ENCODE measurements at places on chromosomes 13 and 19.
A peak's percentile ranks its signal among the peaks of the same experiment; 100 is the strongest.

- DNase-seq, result no peak
These were observed 5.3 kb upstream of the UQCR11 start for GRCh38 chr19:1610579-1610978.

DNA sequence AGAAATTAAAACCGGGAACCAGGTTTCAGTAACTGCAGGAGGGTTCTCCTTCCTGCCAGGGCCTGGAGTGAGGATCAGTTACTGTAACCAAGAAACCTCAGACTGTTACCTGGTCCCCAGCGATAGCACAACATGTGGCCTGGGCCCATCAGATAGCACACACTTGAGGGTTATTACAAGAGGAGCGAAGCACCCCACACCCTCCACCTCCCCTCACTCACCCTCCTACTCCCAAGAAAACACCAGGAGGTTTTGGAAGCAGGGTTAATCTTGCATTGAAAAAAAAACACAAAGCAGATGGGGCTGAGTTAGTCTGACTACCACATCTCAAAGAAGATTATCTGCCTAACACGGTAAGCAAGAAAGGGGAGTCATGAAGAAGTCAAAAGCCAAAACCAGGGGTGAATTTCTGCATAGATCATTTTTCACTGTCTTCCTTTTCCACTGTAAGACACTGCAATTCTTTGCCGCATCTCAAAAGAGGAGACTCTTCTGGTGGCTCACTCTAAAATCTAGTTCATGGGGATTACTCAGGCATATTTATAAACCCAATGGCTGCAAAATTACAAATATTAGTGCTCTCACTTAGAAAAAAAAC lies 75.9 kb upstream of the DOCK9 start:
- DNase-seq, result no peak

- DNase-seq, result peak; percentile 57
These were observed 27.5 kb downstream of the DPRX start for GRCh38 chr19:53659292-53659691.

GRCh38 chr19:50537769-50538230 lies 24.1 kb upstream of the ASPDH start:
- peak; percentile 68 for DNase-seq

DNA sequence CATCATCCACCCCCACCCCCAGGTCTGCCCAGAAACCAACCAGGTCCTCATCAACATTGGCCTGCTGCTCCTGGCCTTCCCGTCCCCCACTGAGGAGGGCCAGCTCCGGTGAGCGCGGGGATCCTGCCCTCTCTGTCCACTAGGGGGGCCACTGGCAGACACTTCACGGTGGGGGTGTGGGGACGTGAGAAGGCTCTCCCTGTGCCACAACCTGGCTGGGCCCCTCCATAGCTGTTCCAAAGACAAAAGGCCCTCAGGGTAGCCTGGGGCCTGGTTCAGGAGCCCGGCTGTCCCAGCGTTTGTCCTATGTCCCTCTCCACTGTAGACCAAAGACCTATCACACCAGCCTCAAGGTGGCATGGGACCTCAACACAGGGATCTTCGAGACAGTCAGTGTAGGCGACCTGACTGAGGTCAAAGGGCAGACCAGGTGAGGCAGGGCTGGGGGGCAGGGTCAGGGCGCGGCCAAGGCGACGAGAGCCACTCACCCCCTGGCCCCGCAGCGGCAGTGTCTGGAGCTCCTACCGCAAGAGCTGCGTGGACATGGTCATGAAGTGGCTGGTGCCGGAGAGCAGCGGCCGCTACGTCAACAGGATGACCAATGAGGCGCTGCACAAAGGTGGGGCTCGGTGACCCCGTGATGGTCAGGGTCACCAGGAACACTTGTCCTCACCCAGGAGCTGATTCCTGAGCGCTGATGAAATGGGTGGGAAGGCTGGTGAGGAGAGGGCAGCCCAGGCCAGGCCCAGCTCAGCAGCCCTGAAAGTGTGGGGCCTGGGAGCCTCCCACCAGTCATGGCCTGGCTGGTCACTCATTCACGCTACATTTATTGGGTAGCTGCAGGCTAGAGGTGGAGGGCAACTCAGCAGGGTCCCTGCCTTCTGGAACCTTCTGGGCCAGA lies 7.9 kb downstream of the DCAF15 start:
- no peak for DNase-seq

- no peak for DNase-seq
These were observed 18.4 kb upstream of the MYCBP2 start for GRCh38 chr13:77345150-77345780.

DNA sequence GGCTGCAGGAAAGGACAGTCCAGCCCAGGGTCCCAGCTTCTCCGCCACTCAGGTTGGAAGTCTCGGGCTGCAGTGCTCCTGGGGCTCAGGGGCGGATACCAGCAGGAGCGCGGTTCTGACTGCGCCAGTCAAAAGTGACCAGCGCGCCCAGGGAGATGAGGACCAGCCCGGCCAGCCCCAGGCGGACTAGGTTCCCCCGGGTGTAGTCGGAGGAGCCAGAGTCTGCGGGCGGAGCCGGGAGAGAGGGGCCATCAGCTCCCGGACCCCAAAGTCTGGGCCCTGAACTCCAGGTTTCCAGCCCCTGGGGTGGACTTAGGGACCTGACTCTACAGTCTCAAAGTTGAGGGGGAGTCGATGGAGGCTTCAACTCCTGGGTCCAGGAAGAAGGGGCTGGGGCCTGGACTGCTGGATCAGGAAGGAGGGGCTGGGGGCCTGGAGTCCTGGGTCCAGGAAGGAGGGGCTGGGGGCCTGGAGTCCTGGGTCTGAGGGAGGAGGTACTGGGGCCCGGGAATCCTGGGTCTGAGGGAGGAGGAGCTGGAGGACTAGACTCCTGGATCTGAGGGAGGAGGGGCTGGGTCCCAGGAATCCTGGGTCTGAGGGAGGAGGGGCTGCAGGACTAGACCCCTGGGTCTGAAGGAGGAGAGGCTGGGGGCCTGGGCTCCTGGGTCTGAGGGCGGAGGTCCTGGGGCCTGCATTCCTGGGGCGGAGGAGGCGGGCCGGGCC lies 5.3 kb downstream of the OSCAR start:
- no peak for DNase-seq

DNA sequence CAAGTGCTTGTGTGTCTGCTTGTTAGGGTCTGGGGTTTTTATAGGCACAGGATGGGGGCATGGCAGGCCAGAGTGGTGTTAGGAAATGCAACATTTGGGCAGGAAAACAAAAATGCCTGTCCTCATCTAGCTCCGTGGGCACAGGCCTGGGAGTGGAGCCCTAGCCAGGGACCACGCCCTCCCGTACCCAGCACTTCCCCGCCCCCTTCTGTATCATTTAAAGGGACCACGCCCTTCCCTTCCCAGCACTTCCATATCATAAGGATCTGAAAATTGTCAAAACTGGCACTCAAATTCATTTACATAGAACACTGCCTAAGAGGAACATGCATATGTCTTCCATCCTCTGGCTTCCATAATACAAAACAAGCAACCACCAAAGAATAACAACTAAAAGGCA lies 185.8 kb downstream of the B3GLCT start:
- no peak for DNase-seq

- DNase-seq, result peak; percentile 19
These were observed 72.4 kb upstream of the EDNRB start for GRCh38 chr13:77991003-77991402.

DNA sequence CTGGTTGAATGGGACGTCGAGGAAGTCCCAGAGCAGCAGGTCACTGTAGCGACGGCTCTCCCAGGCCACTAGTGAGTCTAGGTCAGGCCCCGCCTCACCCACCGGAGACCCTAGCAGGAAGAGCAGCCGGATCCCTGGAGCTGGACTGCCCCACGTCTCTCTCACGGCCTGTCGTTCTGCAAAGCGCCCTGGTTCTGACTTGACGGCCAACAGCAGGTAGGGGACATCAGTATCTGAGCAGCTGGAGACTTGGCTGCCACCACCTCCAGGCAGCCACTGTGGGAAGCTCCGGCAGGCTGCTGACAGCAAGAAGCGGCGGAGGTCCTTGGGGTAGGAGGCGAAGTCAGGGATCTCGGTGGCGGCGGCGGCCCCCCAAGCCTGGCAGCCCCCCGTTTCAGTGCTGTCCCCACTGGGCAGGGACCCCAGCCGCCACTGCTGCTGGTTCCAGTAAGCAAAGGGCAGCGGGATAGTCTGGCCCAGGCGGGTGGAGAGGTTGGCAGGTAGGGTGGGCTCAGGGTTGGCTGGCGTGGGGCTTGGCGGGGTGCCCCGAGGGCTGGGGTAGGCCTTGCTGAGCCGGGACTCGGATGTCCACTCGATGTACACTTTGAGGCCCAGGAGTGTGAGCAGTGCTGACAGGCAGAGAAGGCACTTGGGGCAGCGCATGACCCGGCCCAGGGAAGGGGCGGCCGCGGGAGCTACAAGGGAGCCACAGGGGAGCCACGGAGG lies 895 bp downstream of the B3GNT8 start:
- no peak for DNase-seq

DNA sequence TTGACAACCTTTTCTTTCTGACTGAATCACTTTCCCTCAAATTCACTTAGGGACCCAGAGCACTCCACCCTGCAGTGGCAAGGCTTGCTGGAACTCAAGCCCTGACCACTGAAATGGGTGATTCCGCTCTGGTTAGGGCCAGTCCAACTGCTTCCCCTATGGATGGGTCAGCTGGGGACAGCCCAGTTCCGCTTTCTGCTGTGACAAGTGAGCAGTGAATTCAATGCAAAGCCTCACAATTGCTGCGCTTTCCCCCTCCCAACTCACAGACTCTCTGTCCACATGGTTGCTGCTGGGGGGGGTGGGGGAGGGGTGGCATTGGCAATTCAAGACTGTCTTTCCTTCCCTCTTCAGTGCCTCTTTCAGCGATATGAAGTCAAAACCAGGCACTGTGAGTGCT lies 18.7 kb downstream of the CD70 start:
- no peak for DNase-seq

DNA sequence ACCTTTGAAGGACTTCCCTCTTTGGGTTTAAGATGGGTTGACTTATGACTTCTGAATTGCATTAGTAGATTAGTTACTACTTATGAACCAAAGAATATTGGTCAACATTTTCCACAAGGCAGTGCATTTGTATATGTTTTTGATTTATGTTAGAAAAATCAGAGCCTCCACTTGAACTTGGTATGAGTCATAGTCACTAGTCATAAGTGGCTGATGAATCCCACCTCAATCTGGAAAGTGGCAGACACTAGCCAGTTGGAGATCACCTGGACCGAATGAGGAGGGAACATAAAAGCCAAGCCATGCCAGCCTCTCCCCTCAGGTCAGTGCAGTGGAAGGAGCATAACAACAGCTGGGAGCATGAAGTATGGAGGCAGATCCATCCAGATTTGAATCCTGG lies 39.3 kb upstream of the SPART start:
- no peak for DNase-seq

DNA sequence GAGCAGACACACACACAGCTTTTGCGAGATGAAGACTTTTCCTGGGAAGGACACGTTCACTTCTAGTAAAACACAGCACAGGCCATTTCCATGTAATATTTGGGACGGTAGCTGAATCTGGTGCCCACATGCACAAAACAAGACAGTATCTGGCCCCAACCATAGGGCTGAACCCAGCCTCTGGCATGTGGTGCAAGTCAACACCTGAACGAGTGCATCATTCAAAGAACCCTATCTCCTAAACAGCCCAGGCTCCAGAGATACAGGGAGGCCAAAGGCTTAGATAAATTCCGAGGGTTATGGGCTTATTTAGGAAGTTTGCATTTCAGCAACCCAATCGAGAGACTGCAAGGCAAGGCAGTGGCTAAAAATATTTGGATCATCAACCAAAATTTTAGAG lies 2.7 kb upstream of the TFDP1 start:
- DNase-seq, result no peak

- DNase-seq, result no peak
These were observed 18.3 kb downstream of the GPC6 start for GRCh38 chr13:93244918-93245280.

GRCh38 chr19:54201172-54201701 lies 579 bp downstream of the RPS9 start:
- no peak for DNase-seq

GRCh38 chr13:81116461-81117282 lies 775.7 kb upstream of the SPRY2 start:
- DNase-seq, result no peak

DNA sequence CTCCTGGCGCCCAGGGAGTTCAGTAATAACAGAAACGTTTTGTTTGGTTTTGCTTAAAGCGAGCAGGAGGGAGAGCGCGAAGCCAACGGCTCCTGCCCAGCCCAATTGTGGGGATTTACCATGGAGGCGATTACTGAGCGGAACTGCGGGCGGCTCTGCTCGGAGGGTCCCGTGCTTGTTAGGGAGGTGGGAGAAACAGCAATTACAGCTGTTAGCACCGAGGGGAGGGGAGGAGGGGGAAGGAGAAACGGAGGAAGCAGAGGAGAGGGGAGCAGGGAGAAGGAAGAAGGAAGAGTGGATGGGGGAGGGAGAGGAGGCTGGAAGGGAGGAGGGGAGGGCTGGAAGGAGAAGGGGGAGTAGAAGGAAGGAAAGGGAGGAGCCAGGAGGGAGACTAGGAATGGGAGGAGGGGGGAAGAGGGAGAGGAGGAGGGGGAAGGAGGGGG lies 7.7 kb upstream of the ONECUT3 start:
- DNase-seq, result no peak

- DNase-seq, result no peak
These were observed 759.9 kb downstream of the GPC5 start for GRCh38 chr13:92158346-92158745.

GRCh38 chr13:99813336-99814095 lies 158.1 kb downstream of the ZIC5 start:
- no peak for DNase-seq

DNA sequence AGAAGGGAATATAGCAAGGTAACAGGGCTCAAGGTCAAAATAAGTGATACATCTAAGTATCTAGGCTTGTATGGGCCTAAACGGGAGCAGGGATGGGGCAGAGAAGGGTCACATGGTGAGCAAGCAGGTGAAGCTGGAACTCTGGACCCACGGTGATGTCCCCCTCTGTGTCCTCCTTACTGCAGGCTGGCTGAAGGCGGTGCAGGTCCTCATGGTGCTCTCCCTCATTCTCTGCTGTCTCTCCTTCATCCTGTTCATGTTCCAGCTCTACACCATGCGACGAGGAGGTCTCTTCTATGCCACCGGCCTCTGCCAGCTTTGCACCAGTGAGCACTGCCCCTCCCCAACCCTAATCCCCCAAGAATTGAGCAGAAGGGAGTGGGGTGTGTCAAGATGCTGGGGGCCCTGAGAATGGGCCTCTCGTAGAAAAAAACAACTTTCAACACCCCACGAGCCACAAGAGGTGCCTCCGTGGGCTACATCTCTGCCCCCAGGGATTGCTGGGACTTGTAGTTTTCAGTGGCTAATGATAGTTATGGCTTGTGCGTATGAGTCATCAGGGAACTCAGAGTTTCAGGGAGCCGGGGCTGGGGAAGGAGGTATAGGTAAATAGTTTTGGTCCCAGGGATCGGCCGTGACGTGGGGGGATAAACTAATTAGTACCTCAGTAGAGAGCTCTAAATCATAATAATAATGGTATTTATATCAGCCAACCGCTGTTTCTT lies 4.0 kb downstream of the EMP3 start:
- DNase-seq, result no peak

DNA sequence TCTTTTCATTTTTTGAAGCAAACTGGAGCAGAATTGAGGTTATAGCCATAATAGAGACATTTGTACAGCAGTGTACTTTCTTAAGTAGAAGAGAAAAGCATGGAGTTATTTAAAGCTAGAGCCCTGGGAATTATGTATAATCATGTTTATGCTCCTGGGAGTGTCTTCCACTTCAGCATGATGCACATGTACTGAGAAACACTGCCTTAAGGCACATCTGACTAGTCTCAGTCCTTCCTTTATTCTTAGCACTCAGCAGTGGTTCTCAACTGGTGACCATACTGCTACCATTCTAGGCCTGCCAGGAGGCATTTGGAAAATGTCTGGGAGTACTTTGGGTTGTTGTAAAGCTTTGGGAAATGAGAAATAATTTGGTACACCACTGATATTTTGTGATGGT lies 45.8 kb downstream of the VWA8 start:
- no peak for DNase-seq

GRCh38 chr13:50323440-50324065 lies 308.3 kb downstream of the KCNRG start:
- DNase-seq, result no peak

All from hippocampal formation (tissue), 2 donors.